T-helper 22 cell (primary cell): ENCODE measurements at places on chromosomes 2 and 18.

DNA sequence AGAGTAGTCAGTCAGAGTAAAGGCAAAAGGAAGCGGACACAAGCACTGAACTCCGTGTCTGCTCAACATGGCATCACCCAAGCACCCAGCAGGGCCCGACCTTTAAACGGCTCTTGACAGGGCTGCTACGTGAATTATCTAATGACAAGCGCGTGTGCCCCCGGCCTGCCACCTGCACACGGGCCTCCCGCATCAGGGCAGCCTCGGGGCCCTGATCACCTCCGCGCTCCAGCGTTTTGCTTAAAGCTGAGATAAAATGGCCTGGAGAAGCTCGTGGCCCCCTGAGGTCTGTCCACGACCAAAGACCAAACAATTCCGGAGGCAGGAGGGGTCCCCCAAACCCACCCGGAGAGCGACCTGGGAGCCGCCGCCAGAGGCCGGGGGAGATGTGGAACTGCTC is 376 bp downstream of the NDUFA10 start:
- no peak for DNase-seq

DNA sequence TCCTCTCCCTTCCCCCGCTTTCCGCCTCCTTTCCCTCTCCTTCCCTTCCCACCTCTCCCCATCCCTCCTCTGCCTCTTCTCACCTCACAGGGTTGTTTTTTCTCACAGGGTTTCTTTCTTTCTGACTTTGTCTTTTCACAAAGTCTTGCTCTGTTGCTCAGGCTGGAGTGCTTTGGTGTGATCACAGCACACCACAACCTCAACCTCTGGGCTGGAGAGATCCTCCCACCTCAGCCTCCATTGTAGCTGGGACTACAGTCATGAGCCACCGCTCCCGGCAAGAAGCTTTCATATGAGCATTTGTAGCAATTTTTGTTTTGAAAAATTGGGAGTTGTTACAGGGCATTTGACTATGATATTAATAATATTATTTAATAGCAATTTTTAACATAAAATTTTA is 32.9 kb downstream of the ACSL3 start:
- no peak for DNase-seq

DNA sequence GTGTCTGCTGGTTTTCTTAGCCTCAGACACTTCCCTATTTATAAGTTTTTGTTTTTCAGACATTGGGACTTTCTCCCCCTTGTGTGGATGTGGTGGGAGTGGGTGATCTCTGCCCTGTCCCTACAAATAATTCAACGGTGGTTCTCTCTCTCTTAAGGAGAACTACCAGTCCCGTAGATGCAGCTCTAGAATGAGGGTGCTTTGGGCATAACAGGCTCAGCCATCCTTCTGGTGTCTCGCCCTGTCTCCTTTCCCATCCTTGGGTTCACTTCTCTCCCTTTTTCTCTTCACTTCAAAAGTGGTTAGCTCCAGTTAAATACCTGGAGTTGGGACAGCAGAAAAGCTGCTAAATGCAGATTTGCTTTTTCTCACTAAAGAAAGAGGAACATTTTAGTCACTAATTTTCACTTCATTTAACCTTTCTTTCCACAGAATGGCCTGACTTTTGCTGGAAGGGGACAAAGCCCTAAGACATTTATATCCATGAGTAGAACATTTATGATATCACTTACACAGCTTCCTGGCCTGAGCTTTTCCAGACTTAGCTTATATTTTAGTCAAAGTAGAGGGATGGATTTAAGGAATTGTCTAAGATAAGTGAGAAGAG is 121.2 kb upstream of the CXCR4 start:
- peak; percentile 40 for DNase-seq

DNA sequence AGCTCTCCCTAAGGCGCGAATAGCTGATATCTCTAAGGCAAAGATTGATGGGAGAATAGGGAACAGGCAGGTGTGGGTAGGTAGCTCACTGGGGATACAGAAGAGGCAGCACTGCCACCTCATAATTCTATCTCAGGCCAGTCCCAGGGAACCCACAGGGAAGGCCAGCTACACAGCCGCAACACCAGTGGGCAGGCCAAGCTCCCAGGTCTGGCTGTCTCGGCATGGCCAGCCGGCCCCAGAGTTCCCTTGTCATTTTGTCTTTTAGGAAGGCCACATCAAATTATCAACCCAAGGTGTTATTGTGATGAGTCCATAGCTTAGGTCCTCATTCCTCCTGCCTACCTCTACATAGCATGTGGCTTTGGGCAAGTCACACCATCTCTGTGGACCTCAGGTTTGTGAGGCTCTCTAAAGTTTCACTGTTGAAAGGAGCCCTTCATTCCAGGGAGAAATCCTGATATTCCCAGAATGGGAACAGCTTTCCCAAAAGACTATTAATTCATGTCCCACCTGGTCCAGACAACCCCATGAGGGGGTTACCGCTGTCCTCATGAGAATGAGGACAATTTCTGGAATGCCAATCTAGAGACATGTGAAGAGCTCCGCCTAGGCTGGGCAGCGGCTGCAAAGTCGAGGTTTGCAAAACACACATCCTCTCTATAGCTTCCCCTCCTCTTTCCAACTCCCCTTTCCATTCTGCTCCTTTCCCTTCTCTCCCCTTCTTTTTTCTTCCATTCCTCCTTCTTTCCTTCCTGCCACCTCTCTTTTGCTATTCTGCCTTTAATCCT is 287.1 kb upstream of the ID2 start:
- DNase-seq = no peak

GRCh38 chr2:166170356-166170755 is 42.5 kb upstream of the SCN1A start:
- DNase-seq = no peak

GRCh38 chr2:206361407-206362045 is 81.8 kb upstream of the ADAM23 start:
- no peak for DNase-seq

DNA sequence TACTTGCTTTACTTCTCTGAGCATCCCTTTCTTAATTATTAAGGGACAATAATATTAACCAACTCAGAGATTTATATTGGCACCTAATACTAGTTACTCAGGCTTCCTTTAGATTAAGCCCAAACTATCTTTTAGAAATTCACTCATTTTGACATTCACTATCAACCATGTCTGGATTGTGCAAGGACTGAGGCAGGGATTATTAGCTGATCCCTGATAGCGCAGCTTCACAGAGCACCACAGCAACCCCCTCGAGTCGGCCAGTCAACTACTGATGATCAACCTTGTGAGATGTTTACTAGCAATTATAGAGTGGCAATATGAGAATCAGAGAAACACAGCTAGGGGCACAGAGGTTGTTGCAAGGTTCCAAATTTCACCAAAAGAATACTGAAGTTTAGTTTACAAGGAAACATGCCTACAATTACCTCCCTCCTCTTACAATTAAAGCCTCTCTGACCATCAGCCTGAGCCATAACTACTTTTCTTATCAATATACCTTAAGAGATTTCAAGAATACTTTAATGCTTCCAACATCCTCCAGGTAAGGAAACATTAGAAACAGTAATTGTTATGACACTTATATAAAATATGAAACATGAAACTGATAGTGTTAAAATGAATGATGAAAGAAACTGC is 191.6 kb downstream of the TCF4 start:
- no peak for DNase-seq

DNA sequence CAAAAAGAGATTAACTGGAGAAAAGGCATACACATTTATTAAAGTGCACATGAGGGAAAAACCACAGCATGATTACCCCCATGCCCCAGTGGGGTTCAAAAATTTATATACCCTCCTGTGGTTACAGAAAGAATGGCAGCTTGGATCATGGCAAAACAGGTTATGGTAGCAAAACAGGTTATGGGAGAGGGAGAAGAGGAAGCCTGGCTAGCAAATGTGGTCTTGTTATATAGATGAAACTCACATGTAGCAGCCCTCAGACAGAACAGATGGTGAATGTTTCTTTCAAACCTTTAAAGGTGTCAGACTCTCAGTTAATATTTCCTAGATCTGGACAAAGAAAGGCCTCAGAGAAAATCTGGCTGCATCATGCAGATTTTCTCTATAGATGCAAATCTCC is 178.2 kb upstream of the ZC3H15 start:
- no peak for DNase-seq

- no peak for DNase-seq
These were observed 1279.0 kb upstream of the LRRTM1 start for GRCh38 chr2:81583311-81584108.

DNA sequence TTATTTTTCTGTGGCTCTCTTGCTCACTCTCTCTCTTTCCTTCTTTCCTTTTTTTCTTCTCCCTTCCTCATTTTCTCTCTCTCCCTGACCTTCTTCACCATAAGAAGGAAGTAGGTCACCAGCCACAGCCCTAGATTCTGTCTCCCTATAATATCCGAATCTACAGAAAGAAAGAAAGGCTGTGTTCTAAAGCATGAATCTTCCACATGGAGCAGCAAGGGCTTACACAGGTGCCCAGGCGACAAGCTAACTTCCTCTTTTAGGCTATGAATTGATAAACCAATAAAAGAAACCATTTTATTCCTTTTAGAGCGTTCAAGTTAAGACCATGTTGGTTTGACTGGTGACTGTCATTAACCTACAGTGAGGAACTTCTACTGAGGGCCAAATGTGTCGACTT is 49.3 kb downstream of the CACNB4 start:
- no peak for DNase-seq

GRCh38 chr2:3429066-3429610 is 49.6 kb downstream of the TRAPPC12 start:
- no peak for DNase-seq

- peak; percentile 21 for DNase-seq
These were observed 39.2 kb downstream of the BIN1 start for GRCh38 chr2:127067620-127068350.

DNA sequence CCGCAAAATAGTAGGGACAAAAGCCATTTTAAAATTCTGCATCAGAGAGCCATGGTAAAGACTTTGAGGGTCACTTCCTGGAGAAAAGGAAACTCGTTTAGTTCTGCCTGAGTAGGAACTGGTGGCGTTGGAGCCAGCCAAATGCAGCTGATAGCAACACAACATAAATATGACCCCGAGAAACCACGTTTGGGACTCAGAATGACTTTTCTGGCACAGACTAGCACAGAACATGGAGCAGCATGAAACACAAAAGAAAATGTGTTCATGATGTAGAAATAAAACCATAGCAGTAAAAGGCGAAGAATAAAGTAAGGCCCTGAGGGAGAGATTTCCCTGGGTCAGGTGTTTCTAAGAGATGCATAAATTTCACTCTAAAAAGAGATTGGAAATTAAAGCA is 149.2 kb upstream of the KLHL29 start:
- no peak for DNase-seq

DNA sequence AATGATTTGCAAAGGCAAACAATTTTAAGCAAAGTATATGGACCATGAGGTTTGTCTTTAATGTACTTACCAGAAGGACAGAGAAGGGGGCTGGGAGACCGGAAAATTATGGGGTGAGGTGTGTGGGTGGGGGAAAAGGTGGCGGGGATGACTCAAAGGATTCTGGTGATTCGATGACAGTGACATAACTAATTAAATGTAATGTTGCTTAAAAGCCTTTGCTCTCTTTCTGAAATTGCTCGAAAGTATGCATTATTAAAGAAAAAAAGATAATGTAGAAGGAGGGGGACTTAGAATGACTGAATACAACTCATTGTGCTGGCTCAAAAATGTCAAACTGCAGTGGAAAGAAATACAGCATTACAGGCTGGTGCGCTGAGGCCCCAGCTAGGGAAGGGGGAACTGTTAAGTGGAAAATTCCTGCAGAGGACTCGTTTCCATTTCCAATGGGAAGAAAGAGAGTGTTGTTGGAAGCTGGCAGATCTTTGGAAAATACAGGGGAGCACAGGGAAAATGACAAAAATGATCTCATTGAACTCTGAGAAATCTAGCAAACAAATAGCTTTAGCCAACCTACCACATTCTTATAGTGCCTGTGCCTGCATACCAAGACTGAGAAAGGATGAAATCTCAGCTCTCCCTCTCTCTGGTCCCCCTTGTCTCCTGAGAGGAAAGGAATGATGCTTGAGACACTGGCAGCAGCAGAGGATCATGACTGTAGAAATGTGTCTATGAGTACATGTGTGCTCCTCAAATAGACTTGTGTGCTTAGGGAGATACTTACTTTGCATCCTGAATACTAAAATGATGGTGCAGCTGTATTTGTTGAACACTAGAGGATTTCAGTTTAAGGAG is 632.4 kb downstream of the NYAP2 start:
- no peak for DNase-seq

DNA sequence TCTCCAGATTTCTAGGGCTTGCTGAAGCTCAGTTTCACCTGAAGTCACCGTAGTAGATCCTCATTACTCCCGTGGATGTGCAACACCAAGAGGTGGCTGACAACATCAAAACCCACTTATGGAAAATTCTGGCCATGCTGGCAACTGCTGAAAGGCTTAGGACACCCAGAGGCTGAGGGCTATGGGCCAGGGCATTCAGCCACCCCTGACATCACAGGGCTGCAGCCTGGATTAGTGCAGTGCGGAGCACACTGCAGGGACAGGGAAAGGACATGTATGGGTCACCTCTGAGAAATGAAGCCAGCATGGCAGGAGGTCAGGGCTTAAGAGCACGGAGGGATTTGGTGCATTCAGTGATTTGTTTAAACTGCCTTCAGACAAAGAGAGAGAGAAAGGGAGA is 300.6 kb downstream of the TDRD15 start:
- DNase-seq = no peak

DNA sequence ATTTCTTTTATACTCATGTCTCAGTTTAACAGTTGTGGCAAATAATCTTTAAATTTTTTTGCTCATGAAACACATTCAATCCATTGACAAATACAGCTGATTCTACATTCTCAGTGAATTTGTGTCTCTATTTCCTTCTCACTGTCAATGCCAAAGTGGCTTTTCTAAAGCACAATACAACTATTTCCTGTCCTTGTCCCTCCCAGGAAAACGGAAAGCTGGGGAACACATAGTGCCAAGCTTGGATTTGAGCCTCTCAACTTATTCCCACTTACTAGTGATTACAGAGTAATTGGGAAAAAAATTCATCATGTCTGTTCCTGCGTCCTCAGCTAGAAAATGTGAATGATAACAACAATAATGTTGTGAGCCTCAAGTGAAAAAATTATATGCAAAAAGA is 899.7 kb upstream of the CDH2 start:
- DNase-seq = no peak

- no peak for DNase-seq
These were observed 23.4 kb downstream of the TNFRSF11A start for GRCh38 chr18:62348474-62348873.

- DNase-seq = no peak
These were observed 321.0 kb downstream of the RND3 start for GRCh38 chr2:150166313-150167051.

- DNase-seq = no peak
These were observed 50.1 kb upstream of the NOSTRIN start for GRCh38 chr2:168752361-168752760.

DNA sequence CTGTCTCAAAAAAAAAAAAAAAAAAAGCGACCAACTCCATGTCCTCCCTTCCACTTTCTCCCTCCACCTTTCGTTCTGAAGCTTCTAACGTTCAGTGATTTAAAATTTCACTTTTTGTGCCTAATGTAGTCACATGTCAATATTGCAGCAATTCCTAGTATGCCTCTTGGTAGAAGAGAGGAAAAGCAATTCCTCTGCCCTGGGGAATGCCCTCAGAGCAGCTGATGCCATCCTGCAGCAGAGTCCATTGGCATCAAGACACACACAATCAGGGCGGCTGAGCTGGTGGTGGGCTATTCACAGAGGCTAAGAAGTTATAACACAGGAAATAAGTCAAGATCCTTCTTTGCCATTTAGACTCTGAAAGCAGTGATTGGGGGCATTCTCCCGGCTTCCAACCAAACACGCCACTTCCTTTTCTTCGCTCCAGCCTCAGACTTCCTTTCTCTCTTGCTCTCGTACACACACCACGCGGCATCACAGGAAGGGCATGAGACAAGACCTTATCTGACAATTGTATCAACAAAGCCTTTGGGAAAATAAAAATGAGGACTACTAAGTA is 71.9 kb downstream of the MOGAT1 start:
- no peak for DNase-seq
